ENCODE measurements at places on chromosomes 5 and 9. TPM values are rescaled to one million over a fixed set of nuclear protein-coding genes. Genes with fewer than 3 reads are reported as not detected.

- DNase-seq = no peak
Observed at GRCh38 chr5:126852091-126852571, 75.2 kb downstream of the LMNB1 start.

DNA sequence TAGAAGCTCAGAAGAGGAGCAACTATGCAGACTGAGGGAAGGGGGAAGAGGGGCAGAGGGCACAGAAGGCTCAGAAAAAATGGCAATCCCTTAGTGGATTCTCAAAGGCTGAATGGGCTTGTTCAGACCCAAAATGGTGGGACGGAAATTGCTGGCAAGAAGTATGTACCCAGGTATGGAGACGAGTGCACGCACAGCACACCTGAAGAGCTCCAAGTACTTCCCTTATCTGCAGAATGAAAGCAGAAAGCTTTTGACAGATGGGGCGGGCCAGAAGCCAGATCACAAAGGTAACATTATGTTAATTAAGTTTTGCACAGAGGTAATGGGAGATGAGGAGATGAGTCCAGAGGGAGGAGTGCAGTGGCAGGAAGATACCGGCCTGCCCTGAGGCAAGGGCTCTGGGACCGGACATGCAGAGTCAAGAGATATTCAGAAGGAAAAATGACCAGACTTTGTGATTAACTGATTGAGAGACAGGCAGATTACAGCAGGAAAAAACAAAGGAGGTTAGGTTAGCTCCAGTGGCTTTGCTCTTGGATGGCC is 138.1 kb upstream of the PIK3R1 start:
- no peak for DNase-seq

GRCh38 chr5:115579747-115580173 is 22.5 kb downstream of the TICAM2 start:
- DNase-seq = no peak

DNA sequence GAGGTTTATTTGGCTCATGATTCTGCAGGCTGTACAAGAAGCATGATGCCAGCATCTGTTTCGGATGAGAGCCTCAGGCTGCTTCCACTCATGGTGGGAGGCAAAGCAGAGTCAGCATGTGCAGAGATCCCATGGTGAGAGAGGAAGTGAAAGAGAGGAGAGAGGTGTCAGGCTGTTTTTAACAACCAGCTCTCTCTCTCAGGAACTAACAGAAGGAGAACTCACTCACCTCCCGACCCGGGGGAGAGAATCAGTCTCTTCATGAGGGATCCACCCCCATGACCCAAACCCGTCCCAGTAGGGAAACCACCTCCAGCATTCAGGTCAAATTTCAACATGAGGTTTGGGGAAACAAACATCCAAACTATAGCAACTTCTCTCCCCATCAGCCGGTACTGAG is 187.7 kb downstream of the ENC1 start:
- DNase-seq = no peak

The RGP1 gene
- total RNA-seq = 24.8 TPM

DNA sequence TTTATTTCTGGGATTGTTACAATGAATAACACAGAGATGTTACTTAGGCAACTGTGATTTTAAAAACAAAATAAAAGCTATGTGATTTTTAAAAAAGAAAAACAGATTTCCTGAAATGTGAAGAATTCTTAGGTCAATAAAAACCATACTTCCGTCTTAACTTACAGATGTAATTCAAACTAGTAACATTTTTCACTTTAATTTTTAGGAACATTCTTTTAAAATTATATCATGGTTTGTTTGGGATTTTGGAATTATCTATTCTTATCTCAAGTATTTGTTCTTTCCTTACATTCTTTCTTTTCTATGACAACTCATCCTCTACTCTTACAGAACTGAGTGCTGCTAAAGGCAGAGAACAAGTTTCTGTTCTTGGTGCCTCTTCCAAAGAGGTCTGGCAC is 159.5 kb downstream of the RAPGEF6 start:
- DNase-seq = no peak

GRCh38 chr5:148388696-148389095 is 4.9 kb downstream of the FBXO38 start:
- DNase-seq = no peak

GRCh38 chr9:75979362-75979761 is 88.9 kb downstream of the PCSK5 start:
- no peak for DNase-seq

The TPRN gene
- total RNA-seq = 2.8 TPM

DNA sequence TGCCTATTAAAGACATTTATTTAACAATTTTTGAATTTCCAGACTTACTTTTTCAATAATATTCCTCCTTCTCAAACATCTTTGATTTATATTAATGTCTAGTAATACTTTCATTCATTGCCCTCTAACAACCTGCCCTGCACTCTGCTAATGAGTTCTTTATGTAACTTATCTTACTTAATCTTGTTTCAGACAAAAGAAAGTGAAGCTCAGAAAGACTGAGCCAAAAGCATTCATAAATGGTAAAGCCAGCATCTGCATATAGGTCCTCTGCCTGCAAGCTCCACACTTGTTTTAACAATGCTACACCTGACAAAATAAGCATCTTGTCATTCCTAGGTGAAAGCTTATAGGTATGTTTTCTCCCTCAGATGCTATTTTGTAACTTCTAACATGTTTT is 2.4 kb upstream of the TNPO1 start:
- no peak for DNase-seq
